ENCODE measurements at places on chromosomes 16 and 17.

DNA sequence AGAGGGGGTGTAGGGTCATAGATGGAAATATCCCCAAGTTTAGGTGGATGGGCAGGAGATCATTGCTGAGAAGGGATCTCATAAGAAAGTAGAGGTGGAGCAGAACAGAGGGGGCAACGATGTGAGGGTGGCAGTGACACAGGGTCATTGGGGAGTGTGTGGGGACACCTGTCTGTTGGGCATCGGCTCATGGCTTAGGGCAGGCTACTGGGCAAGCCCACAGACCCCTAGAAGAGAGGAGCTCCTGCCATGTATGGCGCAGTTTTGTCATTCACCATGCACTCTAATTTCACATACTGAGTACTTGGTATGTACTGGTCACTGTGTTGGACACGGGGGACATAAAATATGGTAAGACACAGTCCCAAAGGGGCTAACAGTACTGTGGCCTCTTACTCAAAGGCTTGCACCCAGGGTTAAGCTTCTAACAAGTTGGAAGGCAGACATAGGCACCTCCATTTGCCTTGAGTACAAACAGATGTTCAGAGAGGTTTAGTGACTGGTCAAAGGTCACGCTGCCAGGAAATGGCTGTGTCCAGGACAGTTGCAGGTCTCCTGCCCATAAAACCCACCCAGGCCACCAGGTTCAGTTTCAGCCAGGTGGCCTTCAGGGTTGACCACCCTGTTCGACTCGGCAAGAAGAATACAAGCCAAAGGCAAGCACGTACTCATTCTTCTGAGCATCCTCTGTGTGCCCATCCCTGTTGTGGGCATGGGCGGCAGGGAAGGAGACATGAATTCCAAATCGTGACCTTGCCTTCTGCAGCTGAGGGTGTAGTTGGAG, 580.2 kb downstream of the KCNJ18 start:
- DNase-seq: no peak

- DNase-seq: no peak
These were observed at the start of gene MAF for GRCh38 chr16:79600638-79601091. TSS of gene MAF (minus strand) at chr16:79600737. CDS start at chr16:79599902, 835 bp downstream.

DNA sequence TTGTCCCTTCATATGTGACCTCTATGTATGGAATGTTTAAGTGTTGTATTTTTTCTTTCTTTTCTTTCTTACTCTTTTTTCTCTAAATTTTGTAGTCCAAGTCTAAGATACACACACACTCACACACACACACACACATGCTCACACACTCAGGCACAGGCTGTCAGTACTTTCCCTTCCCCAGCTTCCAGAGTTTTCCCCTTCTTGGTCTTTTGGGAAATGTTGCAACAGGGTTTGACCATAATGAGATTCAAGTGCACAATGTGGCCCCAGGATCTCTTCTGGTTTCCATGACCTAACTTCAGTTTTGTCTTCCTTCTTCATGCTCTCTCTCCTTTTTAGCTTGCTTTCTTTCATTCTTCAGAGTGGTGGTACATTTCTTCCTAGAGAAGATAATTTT, 289.8 kb upstream of the FOXF1 start:
- no peak for DNase-seq

DNA sequence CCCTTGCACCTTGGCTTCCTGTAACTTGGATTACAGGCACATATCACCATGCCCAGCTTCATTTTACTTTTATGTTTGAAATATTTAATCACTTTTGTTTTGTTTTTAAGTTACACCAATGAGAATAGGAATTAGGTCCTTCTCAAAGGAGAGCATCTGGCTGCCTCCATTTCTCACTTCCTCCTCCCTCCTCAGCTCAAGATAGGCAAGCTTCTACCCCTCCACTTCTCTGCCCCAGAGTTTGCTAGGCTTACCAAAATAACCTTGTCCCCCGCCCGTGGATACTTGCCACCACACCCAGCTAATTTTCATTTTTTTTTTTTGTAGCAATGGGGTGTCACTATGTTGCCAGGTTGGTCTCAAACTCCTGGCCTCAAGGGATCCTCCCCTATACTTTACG, 17.9 kb downstream of the GABARAPL2 start:
- no peak for DNase-seq

- DNase-seq: no peak
These were observed 127.0 kb upstream of the CIBAR2 start for GRCh38 chr16:85239239-85239638.

GRCh38 chr17:75124041-75124818, 7.3 kb downstream of the NT5C start:
- DNase-seq: no peak

DNA sequence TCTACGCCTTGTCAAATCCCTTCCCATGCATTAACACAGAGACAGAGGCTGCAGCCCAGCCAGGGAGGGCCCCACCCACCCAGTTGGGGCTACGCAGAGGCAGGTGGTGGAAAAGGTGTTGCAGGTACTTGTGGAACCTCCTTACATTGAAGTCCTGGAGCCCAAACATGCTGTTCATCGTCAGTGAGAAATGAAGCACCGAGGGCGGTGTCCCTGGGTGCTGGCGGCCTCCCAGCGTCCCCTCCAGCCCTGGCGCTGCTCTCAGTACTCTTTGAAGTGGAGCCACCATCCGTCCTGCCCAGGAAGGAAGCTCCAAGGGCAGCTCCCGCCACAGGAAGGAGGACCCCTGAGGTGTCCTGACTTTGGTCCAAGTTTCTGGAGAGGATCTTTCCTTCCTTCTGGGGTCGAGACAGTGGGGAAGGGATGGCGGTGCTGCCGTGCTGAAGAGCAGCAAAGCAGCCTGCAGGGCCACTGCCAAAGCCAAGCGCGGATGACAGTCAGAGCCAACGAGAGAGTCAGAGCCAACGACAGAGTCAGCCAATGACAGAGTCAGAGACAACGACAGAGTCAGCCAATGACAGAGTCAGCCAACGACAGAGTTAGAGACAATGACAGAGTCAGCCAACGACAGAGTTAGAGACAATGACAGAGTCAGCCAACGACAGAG, 23.4 kb downstream of the LMF1 start:
- no peak for DNase-seq

- DNase-seq: no peak
These were observed 44.7 kb upstream of the HS3ST3A1 start for GRCh38 chr17:13646411-13646810.

GRCh38 chr16:84286578-84287240, 8.0 kb upstream of the WFDC1 start:
- DNase-seq: no peak

- DNase-seq: no peak
These were observed 642 bp downstream of the MT1F start for GRCh38 chr16:56658327-56658875.

GRCh38 chr17:48270899-48271298, 159.1 kb downstream of the SKAP1 start:
- DNase-seq: no peak

DNA sequence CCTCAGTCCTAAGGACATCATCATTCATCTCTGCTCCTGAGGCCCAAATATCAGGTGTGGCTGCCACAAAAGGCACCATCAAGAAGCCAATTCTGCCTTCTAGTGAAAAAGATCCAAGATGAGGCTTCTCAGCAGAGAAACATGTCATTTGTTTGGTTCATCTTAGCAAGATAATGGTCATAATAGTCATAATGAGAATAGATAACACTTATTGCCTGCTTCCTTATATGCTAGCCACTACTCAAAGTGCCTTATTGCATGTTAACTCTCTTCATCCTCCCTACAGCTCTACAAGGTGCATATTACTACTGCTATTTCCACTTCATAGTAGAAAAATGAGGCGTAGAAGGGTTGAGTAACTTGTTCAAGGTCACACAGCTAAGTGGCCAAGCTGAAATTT, 45.0 kb upstream of the MRPS23 start:
- no peak for DNase-seq

DNA sequence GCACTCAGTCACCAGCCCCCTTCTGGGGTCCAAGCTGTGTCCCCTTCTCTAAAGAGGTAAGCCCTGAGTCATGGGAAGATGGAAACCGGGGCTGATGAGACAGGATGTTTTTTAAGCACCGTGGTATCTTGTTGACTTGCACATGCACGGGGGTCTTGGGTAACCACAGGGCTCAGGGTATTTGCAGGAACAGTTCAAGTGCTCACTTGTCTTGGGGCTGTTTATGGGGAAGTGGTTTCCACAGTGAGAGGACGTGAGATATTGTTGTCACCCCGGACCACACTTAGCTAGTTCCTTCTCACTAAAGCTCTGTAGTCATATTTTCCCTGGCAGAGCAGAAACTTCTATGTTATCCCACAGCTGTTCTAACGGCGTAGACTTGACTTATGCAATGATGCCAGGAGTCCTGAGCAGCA, 7.7 kb downstream of the CCL3L1 start:
- DNase-seq: peak; percentile 97
